ENCODE measurements at places on chromosomes 5 and 9. TPM values are rescaled to one million over a fixed set of nuclear protein-coding genes. Genes with fewer than 3 reads are reported as not detected.

- DNase-seq = no peak
Observed at GRCh38 chr9:82972446-82972845, 90.5 kb downstream of the RASEF start.

Gene PSD2
- total RNA-seq = 0.34 TPM

Gene AQP7
- 0.77 TPM for total RNA-seq

- no peak for DNase-seq
Observed at GRCh38 chr9:98332405-98332831, 77.0 kb upstream of the TBC1D2 start.

Gene SLC36A1
- 22.1 TPM for total RNA-seq

Gene BTNL3
- total RNA-seq = 2.0 TPM

- peak; percentile 87 for DNase-seq
Observed at GRCh38 chr5:172113036-172113435, 75.0 kb downstream of the STK10 start.

GRCh38 chr5:75335952-75336614, 937 bp upstream of the HMGCR start:
- DNase-seq = no peak

DNA sequence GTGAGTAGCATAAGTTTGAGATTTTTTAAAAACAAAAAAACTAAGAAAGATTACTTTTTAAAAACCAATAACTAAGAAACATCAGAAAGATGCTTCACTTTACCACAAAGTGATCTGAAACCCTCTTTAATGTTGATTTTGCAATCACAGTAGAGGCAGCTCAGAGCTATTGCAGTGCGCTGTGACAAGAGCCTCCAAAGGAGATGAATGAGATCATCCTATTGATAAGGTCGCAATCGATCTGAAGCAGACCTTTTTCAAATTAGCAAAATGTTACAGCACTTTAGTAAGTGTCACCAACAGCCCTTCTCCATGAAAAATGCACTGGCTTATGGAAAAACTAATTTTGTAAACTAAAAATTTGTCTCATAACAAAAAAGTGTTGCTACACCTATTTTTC, 284.6 kb upstream of the EFNA5 start:
- no peak for DNase-seq

DNA sequence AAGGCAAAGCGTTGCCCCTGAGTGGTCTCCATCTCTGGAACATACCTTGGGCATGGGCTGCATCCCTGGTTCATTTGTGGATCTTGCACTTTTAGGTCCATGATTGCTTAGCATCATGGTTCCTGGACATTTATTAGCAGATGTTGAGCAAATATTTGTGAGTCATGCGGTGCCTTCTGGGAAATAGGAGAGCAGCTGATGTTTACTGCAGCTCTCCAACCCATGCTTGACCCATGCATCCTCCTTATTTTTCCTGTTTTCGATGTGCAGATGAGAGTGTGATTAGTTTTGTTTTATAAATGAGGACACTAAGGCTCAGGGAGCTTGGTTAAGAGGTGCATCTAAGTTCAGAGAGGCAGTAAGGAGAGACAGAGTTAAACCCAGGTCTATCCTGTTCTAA, 253.7 kb downstream of the ICE1 start:
- DNase-seq = no peak

DNA sequence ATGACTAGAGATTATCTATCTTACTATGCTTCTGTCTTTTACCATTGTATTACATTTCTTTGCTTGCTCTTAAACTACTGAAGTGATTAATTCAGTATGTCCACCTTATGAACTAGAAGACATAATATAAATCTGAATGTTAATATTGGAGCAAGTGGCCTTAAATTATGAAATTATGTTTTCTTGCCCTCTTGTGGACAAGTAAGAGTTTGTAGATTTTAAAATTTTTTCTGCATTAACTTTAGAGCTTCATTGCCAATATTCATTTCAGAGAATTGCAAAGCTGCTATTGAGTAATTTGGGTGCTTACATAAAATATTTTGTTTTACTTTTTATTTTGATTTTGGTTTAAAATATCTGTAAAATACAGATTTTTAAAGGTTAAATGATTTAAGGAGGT, 55.3 kb downstream of the RANBP17 start:
- no peak for DNase-seq

- DNase-seq = no peak
Observed at GRCh38 chr5:152290181-152290580, 114.9 kb downstream of the NMUR2 start.

DNA sequence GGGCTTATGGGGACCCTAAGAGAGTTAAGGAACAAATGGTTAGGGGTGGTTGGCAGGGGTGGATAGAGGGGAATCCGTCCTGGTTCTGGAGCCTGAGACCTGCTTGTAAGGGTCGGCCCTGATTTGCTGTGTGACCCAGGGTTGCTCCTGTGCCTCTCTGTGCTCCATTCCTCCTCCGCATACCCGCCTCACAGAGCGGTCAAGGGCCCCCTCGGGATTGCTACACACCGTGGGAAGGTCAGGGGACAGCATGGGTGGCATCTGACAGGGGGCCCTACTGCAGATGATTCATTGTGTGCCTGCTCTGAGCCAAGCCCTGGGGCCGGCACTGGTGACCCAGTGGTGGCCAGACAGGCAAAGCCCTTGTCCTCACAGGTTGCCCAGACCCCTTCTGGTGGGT, 162.3 kb downstream of the GAPVD1 start:
- no peak for DNase-seq

GRCh38 chr9:132645711-132646110, 24.1 kb downstream of the DDX31 start:
- no peak for DNase-seq

Gene CAVIN4
- 0.10 TPM for total RNA-seq

DNA sequence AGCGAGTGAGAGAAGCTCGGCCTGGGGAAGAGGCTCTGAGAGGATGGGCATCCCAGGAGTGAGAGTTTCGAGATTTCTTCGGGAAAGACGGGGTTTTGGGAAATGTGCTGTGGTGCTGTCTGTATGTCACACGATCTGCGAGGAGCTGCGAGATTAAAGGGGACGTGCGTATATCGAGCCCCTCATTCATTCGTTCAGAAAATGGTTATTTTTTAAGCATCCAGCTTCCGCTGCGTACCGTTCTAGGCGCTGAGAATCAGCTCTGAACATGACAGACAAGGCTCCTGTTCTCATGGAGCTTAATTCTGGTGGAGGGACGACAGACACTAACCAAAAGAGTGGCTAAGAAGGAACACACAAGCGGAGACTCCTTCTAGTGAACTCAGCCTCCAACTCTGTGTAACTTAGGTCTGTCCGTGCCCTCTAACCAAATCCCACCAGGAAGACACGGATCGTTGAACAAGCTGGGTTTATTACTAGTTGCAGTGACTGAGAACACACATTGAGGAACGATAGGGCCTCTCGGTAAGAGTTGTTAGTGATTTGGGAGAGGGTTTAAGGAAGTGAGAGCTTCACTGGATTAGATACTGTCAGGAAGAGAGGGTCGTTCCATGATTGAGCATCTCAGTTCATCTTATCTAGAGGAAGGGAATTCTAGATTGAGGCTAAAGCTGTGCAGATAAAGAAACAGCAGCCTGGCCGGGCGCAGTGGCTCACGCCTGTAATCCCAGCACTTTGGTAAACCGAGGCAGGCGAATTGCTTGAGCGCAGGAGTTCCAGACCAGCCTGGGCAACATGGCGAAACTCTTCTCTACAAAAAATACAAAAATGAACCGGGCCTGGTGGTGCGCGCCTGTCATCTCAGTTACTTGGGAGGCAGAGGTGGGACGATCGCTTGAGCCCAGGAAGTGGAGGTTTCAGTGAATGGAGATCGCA, 1.0 kb upstream of the FBXW11 start:
- DNase-seq = peak; percentile 74

Gene DRD1
- not detected for total RNA-seq

Gene SH3PXD2B
- 26.4 TPM for total RNA-seq

DNA sequence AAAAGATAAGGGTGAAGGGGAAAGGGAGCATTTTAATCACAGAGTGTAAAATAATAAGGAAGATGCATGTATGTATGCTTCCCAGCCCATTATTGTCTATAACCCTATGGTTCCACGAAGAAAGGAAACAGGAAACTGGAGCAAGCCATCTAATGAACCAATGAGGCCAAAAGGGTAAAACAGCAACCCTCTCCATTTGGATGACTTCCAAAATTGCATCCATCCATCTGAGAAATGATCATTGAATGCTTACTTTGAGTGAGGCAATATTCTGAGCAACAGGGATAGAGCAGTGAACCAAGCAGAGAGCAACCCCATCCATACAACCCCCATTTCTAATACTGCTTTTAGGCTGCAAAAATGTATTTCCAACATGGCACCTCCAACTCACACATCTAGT, 46.9 kb downstream of the ARL15 start:
- no peak for DNase-seq

GRCh38 chr5:63128761-63129160, 550.1 kb downstream of the LRRC70 start:
- no peak for DNase-seq

Gene SPINK6
- total RNA-seq = not detected

Gene C5orf58
- total RNA-seq = not detected

DNA sequence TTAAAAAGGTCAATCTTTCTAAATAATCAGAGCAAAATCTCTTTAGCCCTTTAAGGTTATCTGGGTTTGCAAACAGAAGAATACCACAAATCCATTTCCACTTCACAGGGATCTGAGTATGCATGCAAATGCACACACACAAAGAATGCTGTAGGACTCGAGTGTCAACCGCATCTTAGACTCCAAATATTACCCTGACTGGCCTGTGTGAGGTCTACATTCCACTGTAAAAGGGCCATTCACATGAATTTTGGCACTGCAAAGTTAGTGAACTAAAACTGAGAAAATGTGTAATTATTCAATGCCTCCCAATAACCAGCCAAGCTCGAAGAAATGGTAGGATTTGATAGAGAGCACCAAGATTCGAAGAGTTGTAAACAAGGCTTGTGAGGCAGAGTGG, 199.9 kb downstream of the AGTPBP1 start:
- DNase-seq = no peak

DNA sequence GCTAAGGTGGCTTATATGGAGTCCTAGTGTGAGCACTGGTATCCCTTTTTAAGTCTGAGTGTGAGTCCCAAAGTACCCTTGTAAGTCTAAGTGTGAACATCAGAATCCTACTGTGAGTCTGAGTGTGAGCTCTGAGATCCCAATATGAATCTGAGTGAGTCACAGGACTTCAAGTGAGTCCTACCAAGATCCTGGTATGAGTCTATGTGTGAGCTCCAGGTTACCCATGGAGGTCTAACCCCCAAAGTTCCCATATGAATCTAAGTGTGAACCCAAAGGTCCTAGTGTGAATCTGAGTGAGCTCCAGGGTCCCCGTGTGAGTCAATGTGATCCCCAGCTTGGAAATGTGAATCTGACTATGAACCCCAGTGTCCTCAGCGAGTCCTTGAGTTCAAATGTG, 2.3 kb downstream of the CNTFR start:
- no peak for DNase-seq

Gene QRFP
- total RNA-seq = not detected

DNA sequence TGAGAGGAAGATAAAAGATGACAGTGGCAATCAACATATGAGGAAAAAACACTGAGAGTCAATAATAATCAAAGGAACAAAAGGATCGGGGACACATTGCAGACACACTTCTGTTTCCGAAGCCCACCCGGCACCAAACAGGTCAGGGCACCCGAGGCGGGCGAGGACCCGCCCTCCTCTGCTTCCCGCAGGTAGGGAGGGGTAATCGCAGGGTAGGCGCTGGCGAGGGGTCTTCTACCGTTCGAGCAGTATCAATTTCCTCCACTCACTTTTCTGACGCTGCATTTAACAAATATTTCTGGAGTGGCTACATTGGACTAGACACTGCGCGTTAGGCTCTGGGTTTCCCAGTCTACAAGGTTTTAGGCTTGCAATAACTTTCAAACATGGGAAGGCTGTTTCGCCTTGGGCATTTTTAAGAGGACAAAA, 1.3 kb downstream of the TXN start:
- peak; percentile 82 for DNase-seq

- no peak for DNase-seq
Observed at GRCh38 chr9:86983249-86983619, 35.9 kb upstream of the GAS1 start.

- no peak for DNase-seq
Observed at GRCh38 chr5:120466341-120467006, 2.4 kb downstream of the PRR16 start.

GRCh38 chr9:109411069-109411761, 86.9 kb downstream of the PTPN3 start:
- no peak for DNase-seq

Gene CEMIP2
- total RNA-seq = 82.5 TPM

GRCh38 chr5:115941051-115941675, 21.1 kb upstream of the LVRN start:
- DNase-seq = no peak

GRCh38 chr9:117080765-117081390, 334.0 kb downstream of the ASTN2 start:
- DNase-seq = no peak

- no peak for DNase-seq
Observed at GRCh38 chr5:124237206-124237695, 509.2 kb downstream of the ZNF608 start.

- no peak for DNase-seq
Observed at GRCh38 chr5:127186657-127187056, 103.9 kb upstream of the MEGF10 start.

Gene INSL4
- total RNA-seq = not detected

GRCh38 chr5:99449786-99450185, 521.0 kb upstream of the CHD1 start:
- no peak for DNase-seq

Gene CARD9
- total RNA-seq = 11.6 TPM

- DNase-seq = no peak
Observed at GRCh38 chr5:122130152-122130551, 806 bp downstream of the ZNF474 start.

GRCh38 chr5:110973510-110973909, 98.0 kb upstream of the TSLP start:
- no peak for DNase-seq

- no peak for DNase-seq
Observed at GRCh38 chr5:130135506-130135905, 231.2 kb downstream of the CHSY3 start.
